ENCODE measurements at places on chromosomes 5 and 9.

DNA sequence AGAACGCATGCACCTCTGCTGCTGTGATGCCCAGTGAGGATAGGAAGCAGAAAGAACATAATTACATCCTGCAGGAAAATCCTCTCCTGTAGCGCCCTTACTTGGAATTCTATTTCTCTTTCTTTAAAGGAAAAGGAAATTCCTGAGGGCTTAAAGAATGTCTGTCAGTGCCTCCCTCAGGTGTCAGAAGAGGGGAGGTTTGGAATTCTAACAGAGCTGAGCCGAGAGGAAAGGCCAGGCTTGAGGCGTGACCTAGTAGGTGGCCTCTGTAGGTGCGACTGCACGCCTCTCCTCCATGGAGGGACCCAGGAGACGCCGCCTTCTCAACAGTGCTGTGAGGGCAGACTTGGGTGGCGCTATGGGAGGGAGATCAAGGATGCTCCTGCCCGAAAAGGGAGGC, 55.9 kb upstream of the ERCC6L2 start:
- no peak for DNase-seq

DNA sequence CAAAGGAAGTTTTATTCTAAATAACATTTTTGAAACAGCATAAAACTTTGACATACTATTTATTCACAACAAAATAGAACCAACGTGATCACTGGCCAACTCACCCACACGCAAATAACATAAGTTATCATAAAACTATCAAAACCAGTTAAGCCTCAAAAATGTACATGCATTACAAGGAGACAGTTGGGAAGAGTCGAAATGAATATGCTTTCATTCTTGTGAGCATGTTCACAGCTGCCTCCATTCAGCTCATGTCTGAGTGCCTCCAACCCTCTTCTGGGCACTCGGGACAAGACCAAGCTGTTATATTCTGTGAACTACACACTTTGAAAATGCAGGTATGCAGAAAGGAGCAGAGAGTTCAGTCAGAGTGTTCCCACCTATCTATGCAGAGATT, 284.9 kb downstream of the BNC2 start:
- DNase-seq: no peak

- DNase-seq: no peak
These were observed 7.5 kb upstream of the RECK start for GRCh38 chr9:36029202-36029601.

DNA sequence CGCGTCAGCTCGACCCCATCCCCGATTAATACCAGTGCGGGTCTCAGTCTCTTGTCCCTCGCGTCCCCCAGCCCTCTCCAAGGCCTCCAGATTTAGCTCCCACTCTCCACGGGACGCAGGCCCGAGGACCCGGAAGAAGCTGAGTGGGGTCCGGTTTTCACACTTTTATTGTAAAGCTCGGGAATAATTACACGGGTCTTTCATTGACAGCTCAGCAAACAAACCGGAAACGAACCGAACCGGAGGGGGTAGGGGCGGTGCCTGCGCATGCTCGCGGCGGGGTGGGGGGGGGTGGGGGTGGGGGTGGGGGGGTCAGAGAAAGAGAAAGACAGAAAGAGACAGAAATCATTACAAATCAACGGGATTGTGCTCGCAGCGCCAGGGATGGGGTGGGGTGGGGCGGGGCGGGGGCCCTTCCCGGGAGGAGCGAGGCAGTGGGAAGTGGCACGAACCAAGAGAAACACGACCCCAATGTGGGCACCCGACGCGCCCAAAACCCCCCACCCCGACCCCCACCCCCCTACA, 27.9 kb downstream of the PCDH1 start:
- DNase-seq: no peak

All from NCI-H524 treated with DMSO at 0.1 percent for 48 hours (cell line).